EL (cell line): ENCODE measurements at places on chromosomes 11 and 22.

DNA sequence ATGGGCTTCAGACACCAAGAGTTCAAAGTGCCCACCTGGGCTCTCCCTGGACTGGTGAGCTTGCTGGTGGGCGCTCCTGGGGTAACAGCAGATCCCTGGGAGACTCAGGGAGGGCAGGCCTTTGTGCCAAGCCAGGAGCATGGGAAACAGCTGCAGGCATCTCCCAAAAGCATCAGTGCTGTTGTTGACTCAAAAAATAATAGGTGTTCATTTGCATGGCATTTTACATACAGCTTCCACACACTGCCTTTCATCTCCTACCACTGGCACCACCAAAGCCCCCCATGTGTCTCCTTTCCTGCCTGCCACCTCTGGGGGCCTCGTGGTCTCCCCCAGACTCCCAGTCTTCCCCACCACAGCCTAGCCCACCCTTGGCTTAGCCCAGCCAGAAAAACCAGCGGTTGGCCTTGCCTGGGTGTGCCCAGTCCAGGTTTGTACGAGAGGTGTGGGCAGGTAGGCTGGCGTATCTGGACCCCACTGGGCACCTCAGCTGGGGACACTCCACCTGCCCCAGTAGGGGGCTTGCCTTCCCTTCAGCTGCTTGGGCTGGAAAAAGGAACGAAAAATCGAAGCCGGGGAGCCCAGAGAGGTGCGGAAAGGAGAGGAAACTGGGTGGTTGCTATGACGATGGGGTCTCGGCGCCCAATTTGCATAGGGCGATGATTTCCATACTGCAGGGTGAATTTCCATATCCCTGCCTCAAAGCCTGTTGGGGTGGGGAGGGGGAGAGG is 15.0 kb downstream of the POU2F3 start:
- DNase-seq = no peak

- DNase-seq = no peak
Measured at GRCh38 chr11:128535468-128536457, 51.6 kb downstream of the ETS1 start.

- DNase-seq = peak; percentile 19
Measured at GRCh38 chr11:113446938-113447337, 28.3 kb downstream of the DRD2 start.

- DNase-seq = no peak
Measured at GRCh38 chr11:26580929-26581328, 8.9 kb upstream of the MUC15 start.

DNA sequence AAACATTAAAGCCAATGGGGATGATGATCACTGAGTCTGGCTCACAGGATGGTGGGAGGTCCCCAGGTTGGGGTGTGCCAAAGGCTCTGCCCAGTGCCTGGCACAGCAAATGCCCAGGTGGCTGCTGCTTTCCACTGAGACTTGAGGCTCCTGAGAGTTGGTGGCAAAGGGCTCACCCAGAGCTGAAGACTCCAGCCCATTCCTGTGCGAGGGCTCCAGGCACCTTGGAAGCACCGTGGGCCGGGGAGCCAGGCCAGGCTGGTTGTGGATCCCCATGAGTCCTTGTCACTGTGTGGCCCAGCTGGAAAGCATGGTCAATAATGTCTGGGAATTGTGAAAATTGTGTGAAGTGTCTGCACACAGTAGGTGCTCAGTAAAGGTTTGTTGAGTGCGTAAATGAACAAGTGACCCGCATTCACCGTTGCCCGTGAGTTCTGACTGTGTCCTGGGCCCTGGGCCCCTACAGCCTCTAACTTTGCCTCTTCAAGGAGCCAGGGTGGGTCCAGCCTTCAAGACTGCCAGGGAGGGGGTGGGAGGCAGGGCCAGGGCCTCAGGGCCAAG is 2.8 kb upstream of the UNC93B1 start:
- DNase-seq = no peak

- DNase-seq = no peak
Measured at GRCh38 chr11:17026487-17027082, 12.4 kb upstream of the PLEKHA7 start.
